ENCODE measurements at places on chromosomes 1 and 21.
A peak's percentile ranks its signal among the peaks of the same experiment; 100 is the strongest.

DNA sequence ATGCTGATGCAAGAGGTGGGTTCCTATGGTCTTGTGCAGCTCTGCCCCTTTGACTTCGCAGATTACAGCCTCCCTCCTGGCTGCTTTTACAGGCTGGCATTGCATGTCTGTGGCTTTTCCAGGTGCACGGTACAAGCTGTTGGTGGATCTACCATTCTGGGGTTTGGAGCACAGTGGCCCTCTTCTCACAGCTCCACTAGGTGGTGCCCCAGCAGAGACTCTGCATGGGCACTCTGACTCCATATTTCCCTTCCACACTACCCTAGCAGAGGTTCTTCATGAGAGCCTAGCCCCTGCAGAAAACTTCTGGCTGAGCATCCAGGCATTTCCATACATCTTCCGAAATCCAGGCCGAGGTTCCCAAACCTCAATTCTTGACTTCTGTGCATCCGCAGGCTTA, 989.0 kb downstream of the PLA2G4A start:
- DNase-seq = no peak

GRCh38 chr1:156601892-156602291, 613 bp upstream of the GPATCH4 start:
- DNase-seq = no peak

DNA sequence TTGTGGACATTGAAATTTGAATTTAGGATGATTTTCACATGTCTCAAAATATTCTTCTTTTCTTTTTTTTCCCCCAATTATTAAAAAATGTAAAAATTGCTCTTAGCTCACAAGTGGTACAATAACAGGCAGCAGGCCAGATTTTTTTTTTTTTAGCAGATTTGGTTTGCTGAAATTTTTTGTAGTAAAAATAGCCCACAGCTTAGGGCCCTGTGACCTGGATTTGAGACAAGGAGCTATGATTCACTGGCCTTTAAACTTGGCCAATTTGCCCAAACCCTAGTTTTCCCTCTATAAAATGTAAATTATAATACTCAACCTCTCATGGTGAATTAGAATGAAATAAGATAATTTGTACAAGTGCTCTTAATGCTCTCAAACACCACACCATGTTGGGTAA, 253.8 kb downstream of the DYRK1A start:
- no peak for DNase-seq

- no peak for DNase-seq
These were observed 22.9 kb upstream of the ARHGEF10L start for GRCh38 chr1:17516303-17517214.

- DNase-seq = no peak
These were observed 18.0 kb downstream of the LRRC42 start for GRCh38 chr1:53964109-53964508.

GRCh38 chr1:6960291-6960811, 175.1 kb downstream of the CAMTA1 start:
- peak; percentile 35 for DNase-seq

- DNase-seq = peak; percentile 60
These were observed 298.3 kb downstream of the PDE4B start for GRCh38 chr1:66090859-66091457.

- no peak for DNase-seq
These were observed 304.4 kb downstream of the RRAGC start for GRCh38 chr1:38555130-38555529.

DNA sequence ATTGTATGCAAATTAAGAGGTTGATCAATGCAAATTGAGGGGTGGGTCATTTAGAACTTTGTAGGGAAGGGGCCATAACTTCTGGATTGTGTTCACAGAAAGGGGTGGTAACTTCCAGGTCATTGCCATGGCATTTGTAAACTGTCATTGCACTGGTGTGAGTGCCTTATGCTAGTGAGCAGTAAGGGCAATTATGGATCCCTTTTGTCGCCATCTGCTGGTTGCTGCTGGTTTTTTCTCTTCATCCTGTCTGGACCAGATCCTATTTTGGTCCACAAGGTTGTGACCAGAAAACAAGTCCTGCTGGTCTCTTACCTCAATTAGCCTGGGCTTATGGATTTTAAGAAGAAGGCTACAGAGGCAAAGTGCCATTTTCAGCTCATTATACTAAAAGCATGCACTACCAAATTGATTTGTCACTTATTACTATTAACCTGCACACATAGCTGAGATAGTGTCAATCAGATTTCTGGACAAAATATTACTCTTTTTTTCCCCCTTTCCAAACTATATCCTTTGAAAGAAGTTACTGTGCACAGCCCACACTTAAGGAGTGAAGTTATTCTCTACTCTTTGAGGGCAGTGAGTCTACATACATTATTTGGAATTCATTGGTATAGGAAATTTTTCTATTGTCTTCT, 196.2 kb downstream of the ZC3H11B start:
- DNase-seq = peak; percentile 55

GRCh38 chr1:183968386-183968785, 69.1 kb downstream of the COLGALT2 start:
- DNase-seq = no peak
